ENCODE measurements at places on chromosomes 1 and 21. TPM values are rescaled to one million over a fixed set of nuclear protein-coding genes. Genes with fewer than 3 reads are reported as not detected.

Gene SH3D21
- polyA plus RNA-seq: 2.6 TPM

DNA sequence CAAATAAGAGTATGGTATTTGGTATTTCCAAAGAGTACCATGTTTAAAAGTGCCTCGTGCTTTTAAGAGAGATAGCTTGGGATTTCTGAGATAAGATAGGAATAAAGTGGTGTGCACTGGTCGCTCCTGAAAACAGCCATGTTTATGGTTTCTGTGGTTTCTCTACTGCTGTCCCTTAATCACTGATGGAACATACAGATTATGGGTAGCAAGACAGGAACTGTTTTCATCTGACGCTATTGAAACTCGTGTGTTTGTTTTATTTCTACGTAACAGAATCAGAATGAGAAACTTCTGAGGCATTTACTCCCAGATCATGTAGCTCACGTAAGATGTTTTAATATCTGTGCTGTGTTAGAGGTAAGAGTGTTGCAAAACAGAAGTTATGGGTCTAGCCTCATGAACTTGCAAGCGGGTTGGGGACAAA, 126.0 kb downstream of the KIAA0319L start:
- DNase-seq: no peak

- DNase-seq: no peak
These were observed 11.2 kb downstream of the RBM34 start for GRCh38 chr1:235149824-235150223.

- no peak for DNase-seq
These were observed 3.7 kb downstream of the CHD1L start for GRCh38 chr1:147246044-147246690.

GRCh38 chr1:9593492-9594465, 5.1 kb downstream of the TMEM201 start:
- DNase-seq: peak; percentile 51

- DNase-seq: no peak
These were observed 47.0 kb downstream of the CNST start for GRCh38 chr1:246613096-246613758.

DNA sequence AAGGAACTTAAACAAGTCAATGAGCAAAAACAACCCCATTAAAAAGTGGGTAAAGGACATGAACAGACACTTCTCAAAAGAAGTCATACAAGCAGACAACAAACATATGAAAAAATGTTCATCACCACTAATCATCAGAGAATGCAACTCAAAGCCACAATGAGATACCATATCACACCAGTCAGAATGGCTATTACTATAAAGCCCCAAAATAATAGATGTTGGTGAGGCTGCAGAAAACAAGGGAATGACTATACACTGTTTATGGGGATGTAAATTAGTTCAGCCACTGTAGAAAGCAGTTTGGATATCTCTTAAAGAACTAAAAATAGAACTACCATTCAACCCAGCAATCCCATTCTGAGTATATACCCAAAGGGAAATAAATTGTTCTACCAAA, 51.2 kb downstream of the MRPL39 start:
- no peak for DNase-seq

GRCh38 chr1:4076346-4076745, 176.3 kb upstream of the C1orf174 start:
- no peak for DNase-seq

GRCh38 chr1:234971586-234972297, 156.9 kb downstream of the TOMM20 start:
- no peak for DNase-seq

DNA sequence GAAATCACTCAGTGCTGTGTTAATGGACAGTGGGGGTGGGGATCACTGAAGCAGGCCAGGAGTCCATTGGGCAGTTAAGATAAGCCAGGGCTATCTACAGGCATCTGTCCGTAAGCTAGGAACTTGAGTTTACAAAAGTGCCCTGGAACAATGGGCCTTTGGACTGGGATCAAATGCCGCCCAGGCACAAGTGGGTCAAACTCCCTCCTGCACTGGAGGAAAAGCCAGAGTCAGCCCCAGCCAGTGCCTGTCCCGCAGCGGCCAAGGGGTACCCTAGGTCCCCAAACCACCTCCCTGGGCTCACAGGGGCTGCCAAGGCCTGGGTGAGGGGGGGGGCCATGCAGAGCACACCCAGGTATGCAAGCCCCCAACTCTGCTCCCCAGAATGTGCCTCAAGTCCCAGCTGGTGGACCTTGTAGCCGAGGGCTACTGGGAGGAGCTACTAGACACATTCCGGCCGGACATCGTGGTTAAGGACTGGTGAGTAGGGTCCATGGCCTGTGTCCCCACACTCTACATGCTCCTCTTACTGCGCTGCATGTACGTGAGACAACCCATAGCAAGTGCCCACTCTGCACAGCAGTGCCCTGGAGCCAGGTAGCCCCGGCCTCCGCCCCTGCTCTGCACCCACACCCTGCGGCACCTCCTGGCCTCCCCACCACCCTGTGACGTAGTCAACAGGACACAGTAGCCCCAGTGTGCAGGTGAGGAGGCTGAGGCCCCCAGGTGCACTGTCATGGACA, 7.7 kb downstream of the FBXO6 start:
- no peak for DNase-seq

Measured in pancreas (tissue), 10 donors.